ENCODE measurements at places on chromosomes 4 and X.

GRCh38 chr4:3780347-3781171, 14.4 kb downstream of the ADRA2C start:
- DNase-seq, result no peak

- no peak for DNase-seq
Measured at GRCh38 chr4:109434007-109434971, 674 bp downstream of the SEC24B start.

GRCh38 chrX:38989076-38989475, 187.8 kb downstream of the MID1IP1 start:
- no peak for DNase-seq

- no peak for DNase-seq
Measured at GRCh38 chr4:84901740-84902281, 64.7 kb downstream of the WDFY3 start.

- DNase-seq, result no peak
Measured at GRCh38 chrX:112761242-112762207, 79.1 kb downstream of the AMOT start.

DNA sequence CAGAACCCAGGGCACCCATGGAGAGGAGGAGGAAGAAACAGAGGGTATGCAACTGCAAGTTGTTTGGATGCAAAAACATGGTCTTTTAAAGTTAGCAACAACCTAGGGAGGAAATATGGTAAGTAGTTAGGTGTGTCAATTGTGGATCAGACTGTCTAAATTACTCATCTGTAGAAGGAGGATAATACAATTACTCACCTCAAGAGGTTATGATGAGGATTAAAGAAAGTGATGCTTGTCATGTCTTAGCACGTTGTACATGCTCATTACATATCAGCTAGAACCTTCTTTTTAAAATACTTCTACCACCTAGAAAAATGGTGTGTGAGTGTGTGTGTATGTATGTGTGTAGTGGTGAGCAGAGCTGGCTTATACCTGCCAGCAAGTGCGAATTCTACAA, 2.3 kb upstream of the C1QTNF7 start:
- DNase-seq, result no peak

DNA sequence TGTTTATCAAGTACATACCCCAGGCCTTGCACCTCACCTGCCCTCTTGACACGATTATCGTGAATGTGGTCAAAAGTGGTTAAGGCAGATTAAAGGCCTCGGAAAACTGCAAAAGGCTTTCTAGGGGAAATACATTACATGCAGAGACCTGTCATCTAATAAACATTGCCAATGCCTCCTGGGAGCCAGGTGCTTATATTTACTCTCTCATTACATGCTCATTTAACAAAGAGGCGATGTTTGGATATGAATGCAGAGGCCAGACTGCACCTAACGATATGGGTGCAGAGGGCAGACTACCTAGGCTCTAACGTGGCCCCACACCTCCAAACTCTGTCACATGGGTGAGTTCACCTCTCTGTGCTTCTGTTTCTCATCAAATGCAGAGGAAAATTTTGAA, 14.5 kb downstream of the CRMP1 start:
- no peak for DNase-seq

DNA sequence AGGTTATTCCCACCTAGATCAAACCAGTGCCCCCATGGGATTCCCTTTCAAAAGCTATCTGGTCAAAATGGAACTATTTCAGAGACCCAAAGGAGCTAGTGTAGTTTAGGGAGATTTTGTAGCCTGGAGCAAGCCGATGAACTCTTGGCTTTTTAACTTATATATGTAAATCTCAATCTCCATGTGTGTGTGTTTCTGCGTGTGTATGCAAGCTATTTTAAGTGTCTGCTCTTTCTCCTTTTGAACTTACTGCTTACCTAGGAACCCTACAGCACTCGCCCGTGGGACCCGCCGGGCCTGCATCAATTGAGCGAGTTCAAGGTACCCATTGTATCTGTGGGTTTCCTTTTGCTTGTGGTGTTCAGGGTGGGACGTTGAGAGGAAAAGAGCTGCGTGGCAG, 10.4 kb downstream of the CSTF2 start:
- DNase-seq, result no peak

- DNase-seq, result no peak
Measured at GRCh38 chr4:88409789-88410188, 31.1 kb downstream of the HERC6 start.

- DNase-seq, result no peak
Measured at GRCh38 chr4:171779301-171779700, 33.9 kb upstream of the GALNTL6 start.

- DNase-seq, result no peak
Measured at GRCh38 chr4:2360396-2360730, 58.1 kb downstream of the ZFYVE28 start.
